T-cell (primary cell): ENCODE measurements at places on chromosomes 4 and X.

DNA sequence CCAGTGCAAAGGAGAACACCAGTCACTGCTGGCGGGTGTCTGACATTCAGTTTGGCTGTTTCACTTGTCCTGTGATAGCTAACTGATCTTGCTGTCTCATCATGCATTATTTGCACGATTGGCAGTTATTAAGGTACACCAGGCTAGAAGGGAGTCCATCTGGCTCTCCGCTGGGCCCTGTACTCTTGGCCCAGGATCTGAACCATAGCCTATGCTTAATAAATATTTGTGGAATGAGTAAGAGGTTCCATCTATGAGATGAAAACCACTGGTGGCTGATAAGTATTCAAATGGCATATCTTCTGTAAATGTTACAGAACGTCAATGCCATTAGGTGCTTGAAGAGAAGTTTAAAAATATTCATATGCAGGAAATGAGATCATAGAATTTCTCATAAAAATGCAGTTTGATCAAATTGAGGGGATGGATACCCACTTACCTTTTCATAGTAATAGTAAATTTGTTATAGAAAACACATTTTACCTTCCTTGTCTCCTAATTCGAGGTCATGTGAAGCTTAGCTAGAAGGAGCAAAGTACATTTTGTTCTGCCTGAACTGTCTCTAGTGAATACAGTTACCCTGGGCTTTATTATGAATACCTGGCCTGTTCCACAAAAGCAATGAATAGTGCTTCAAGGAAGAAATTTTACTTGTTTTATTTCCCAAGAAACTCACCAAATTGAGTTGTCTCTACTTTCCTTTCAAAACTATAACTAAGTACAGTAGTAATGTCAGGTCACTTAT lies 213.5 kb downstream of the CBR4 start:
- no peaks in the 10 kb centered on the region for H3K27me3 ChIP-seq
- no peak for DNase-seq
- no peaks in the 10 kb centered on the region for H3K4me1 ChIP-seq

- no peak for DNase-seq
- no peak overlapping the region for H3K27ac ChIP-seq
- H3K4me1 ChIP-seq, result no peaks in the 10 kb centered on the region
- H3K4me3 ChIP-seq, result no peak overlapping the region
- no peaks in the 10 kb centered on the region for H3K27me3 ChIP-seq
These were observed 77.0 kb upstream of the SPRY1 start for GRCh38 chr4:123319639-123320038.

DNA sequence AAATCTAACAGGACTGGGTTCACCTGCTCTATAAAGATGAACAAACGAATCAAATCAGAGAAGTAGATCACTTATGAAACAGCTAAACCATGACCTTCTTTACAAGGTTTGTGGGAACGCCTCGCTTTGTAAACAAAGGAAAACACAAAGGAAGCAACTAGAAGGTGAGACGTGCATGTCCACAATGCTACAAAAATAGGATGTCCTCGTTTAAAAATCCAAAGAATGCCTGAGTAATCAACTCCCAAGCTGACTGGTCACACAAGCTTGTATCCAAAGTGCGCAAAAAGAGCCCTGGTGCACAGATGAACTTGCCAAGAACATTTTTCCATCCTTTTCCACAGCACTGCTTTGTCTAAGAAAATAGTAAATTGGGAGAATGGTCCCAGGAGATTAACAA lies 6.3 kb upstream of the SH3KBP1 start:
- no peak overlapping the region for H3K4me3 ChIP-seq
- no peaks in the 10 kb centered on the region for H3K27me3 ChIP-seq
- no peaks in the 10 kb centered on the region for H3K36me3 ChIP-seq
- H3K27ac ChIP-seq, result no peak overlapping the region
- no peaks in the 10 kb centered on the region for H3K4me1 ChIP-seq

- DNase-seq, result no peak
- H3K4me3 ChIP-seq, result peak within 1 kb of the TSS; percentile 51
- H3K4me1 ChIP-seq, result peaks cover 16% of the 10 kb centered on the region
- H3K36me3 ChIP-seq, result no peaks in the 10 kb centered on the region
These were observed at the start of gene GPRASP2 for GRCh38 chrX:102712216-102712966. Gene GPRASP2 (plus strand): TSS chrX:102712448. CDS start chrX:102714870, 2,422 bp downstream.

DNA sequence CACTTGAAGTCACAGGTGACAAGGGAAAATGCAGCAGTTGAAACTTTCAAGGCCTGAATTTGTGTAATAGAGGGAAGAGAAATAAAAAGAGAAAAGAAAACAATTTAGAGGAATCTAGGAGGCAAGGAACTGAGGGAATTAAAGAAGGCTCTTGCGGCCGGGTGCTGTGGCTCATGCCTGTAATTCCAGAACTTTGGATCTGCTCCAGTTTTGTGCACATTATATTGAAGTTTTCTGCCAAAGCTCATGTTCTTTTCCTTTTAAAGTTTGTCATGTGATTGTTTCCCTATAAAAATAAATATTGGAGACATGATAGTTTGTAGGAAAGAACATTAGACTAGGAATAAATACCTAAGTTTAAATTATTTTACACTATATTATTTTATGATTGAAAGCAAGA lies 433.9 kb upstream of the CPEB2 start:
- H3K27me3 ChIP-seq, result no peaks in the 10 kb centered on the region
- H3K4me1 ChIP-seq, result no peaks in the 10 kb centered on the region
- no peak overlapping the region for H3K27ac ChIP-seq

DNA sequence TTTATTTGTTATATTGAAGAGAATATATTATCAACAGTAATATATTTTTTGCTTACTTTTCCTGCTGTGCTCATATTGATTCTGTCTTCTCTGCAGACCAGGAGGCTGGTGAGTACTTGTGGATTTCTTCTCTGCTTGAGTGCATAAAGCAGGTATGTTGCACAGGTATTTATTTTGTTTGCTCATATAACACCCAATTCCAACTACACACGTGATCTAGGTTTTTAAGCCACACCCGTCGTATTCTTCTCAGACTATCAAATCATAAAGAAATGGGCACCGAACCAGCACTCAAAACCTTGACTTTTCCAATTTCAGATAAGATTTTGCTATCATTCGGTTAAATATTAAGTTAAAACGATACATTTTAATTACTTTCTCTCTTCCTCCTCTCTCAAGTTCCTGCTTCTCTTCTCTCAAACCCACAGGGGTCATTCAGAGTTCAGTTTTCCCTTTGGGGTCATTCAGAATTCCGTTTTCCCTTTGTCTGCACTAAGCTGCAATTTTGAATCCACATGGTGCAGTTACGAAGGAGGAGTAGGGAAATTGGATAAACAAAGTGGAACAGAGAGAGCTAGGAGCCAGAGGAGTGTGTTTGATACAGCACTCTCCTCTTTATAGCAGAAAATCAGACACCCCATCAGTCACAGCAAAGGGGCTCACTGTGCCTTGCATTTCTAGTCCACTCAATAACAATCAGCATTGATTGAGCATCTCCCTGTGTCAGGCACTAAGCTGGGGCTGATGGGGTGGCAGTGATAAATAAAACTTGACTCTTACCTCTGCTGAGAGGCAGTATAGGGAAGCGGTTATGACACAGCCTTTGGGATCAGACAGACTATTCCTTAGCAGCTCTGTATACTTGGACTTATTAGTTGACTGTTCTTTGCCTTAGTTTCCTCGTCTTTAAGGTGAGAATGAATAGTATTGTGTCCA lies at the start of gene ADH1C:
ADH1C (minus strand) TSS at position 145 of the 936 bp plus-strand sequence; CDS start at position 74, 71 bp downstream.
- H3K36me3 ChIP-seq, result no peaks in the 10 kb centered on the region
- no peaks in the 10 kb centered on the region for H3K4me1 ChIP-seq
- H3K27ac ChIP-seq, result no peak within 1 kb of the TSS
- no peak within 1 kb of the TSS for H3K4me3 ChIP-seq
- H3K27me3 ChIP-seq, result peaks cover 2% of the 10 kb centered on the region

- no peaks in the 10 kb centered on the region for H3K4me1 ChIP-seq
- H3K27me3 ChIP-seq, result peaks cover 3% of the 10 kb centered on the region
- no peaks in the 10 kb centered on the region for H3K36me3 ChIP-seq
These were observed 2.0 kb downstream of the TMEM255A start for GRCh38 chrX:120308959-120309872.

GRCh38 chr4:4392501-4393183 lies 5.7 kb downstream of the NSG1 start:
- no peak overlapping the region for H3K27ac ChIP-seq
- no peak for DNase-seq
- no peaks in the 10 kb centered on the region for H3K36me3 ChIP-seq
- H3K27me3 ChIP-seq, result no peaks in the 10 kb centered on the region
- H3K4me3 ChIP-seq, result no peak overlapping the region

DNA sequence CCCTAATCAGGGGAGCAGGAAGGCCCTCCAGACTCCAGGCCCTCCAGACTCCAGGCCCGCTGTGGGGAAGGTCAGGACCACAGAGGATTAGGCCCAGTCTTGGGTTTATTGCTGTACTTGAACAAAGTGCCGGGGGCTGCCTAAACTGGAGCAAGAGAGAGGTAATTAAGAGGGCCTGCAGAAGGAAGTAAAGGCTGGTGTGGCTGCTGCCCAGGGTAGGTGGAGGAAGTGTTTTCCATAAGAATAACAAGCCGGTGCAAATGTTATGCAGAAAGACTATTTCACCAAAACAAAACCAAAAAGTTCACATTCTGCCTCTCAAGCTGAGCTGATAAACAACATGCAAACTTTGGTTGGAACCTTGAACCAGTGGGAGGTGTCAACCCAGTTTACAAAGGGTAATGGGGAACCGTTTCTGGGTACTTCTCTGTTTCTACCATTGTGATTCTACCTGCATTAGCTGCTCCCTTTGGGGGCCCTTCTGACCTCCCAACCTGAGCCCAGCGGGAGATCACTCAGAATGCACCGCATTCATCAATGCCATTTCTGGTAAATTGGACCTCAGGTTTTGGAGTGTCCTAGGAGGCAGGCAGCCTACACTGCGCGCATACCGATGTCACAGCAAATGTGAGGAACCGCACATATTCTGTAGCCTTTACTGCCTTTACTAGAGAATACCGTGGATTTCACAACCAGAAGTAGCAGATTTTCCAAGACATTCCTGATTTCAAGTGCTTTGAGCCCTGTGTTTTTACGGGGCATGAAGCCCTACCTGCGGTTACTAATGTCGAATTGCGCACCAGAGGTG lies 59.7 kb upstream of the BCOR start:
- H3K4me1 ChIP-seq, result peaks cover 36% of the 10 kb centered on the region
- DNase-seq, result no peak
- H3K27me3 ChIP-seq, result no peaks in the 10 kb centered on the region
- no peaks in the 10 kb centered on the region for H3K36me3 ChIP-seq
- peak overlapping the region; percentile 37 for H3K4me3 ChIP-seq
- H3K27ac ChIP-seq, result no peak overlapping the region

GRCh38 chr4:140260227-140260626 lies 106.2 kb upstream of the MAML3 start:
- DNase-seq, result no peak
- H3K4me1 ChIP-seq, result no peaks in the 10 kb centered on the region

DNA sequence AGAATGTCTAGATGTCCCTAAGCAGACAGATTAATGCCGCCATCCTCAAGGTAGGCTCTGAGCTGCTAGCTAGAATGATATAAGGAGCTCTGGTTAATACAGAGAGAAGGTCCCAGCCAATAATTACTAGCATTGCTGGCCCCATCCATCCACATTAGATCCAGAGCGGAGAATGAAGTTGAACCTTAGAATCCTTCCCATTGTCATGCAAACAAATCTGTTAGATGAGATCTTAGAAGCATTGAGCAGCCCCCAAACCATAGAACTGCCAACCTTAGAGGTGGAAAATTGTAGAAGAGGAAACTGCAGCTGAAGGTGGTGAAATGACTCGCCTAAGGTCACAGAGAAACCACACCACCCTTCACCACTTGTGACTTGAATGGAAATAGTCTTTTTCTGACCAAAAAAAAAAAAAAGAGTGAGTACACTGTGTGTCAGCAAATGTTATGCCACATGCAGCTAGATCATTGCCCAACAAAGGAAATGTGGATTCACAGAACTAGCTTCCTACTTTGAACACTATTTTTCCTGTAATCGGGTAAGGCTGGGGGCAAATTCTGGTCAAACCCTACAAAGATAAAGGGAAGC lies 162.1 kb downstream of the SMIM20 start:
- no peak overlapping the region for H3K4me3 ChIP-seq
- no peaks in the 10 kb centered on the region for H3K27me3 ChIP-seq
- no peak overlapping the region for H3K27ac ChIP-seq
- DNase-seq, result no peak
- no peaks in the 10 kb centered on the region for H3K36me3 ChIP-seq

DNA sequence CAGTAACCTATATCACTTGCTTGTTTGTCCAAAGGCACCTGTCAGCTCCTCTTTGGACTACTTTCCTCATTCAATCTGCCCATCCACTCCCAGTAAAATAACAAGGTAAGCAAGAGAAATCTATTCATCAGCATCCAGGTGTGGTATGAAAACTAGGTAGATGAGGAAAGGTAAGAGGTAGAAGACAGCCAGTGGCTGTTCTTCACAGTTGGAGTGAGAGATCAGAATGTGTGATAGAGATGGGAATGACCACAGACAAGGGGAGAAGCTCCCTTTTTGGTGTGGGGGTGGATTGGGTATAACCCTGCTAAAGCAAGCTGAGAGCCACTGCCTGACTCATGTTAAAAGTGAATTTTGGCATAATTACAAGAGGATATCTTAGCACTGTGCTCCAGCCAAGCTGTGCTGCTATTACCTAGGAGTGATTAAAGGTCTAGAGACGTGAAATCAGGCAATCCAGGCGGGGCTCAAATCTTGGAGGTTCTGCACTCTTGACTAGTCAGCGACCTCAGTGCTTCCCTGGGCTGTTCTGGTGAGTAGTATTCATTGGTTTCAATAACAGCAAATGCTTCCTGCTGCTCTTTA lies 28.1 kb upstream of the RASL11B start:
- no peaks in the 10 kb centered on the region for H3K27me3 ChIP-seq
- H3K4me3 ChIP-seq, result no peak overlapping the region
- no peak overlapping the region for H3K27ac ChIP-seq
- no peaks in the 10 kb centered on the region for H3K4me1 ChIP-seq

GRCh38 chrX:78315745-78316144 lies 11.7 kb downstream of the CYSLTR1 start:
- H3K27ac ChIP-seq, result no peak overlapping the region
- H3K4me1 ChIP-seq, result peaks cover under 1% of the 10 kb centered on the region
- H3K4me3 ChIP-seq, result no peak overlapping the region
- H3K27me3 ChIP-seq, result no peaks in the 10 kb centered on the region

GRCh38 chr4:172515266-172515879 lies 653.2 kb upstream of the GALNT7 start:
- no peaks in the 10 kb centered on the region for H3K4me1 ChIP-seq
- no peak overlapping the region for H3K27ac ChIP-seq
- no peak for DNase-seq

DNA sequence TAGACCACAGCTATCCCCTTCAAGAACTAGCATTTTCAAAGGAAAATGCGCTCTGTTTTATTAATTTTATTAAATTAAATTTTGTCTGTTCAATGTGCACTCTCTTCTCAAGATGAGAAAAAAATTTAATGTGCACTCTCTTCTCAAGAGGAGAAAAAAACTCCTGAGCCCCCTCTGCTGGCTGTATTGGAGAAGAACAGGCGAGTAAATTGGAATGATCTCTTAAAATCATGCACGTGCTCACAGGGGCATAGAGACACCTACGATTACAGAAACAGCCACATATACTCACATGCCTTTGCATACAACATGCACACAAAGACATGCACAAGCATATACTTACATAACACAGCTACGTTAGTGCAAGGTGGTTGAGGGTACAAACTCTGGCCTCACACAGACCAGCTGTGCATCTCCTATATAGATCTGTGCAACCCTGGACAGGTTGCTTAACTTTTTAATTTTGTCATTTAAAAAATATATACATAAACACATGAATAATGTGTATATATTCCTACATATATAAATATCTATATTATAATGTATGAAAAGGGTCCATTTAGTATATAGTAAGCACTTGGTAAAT lies 176.2 kb upstream of the CXorf66 start:
- no peak overlapping the region for H3K4me3 ChIP-seq
- DNase-seq, result no peak
- H3K36me3 ChIP-seq, result no peaks in the 10 kb centered on the region
- no peaks in the 10 kb centered on the region for H3K4me1 ChIP-seq

- H3K36me3 ChIP-seq, result peaks cover 8% of the 10 kb centered on the region
These were observed 763 bp downstream of the PYURF start for GRCh38 chr4:88522702-88523324.
